ENCODE measurements at places on chromosomes 13 and 19.

- no peak for DNase-seq
Observed at GRCh38 chr13:66644855-66645460, 585.2 kb downstream of the PCDH9 start.

DNA sequence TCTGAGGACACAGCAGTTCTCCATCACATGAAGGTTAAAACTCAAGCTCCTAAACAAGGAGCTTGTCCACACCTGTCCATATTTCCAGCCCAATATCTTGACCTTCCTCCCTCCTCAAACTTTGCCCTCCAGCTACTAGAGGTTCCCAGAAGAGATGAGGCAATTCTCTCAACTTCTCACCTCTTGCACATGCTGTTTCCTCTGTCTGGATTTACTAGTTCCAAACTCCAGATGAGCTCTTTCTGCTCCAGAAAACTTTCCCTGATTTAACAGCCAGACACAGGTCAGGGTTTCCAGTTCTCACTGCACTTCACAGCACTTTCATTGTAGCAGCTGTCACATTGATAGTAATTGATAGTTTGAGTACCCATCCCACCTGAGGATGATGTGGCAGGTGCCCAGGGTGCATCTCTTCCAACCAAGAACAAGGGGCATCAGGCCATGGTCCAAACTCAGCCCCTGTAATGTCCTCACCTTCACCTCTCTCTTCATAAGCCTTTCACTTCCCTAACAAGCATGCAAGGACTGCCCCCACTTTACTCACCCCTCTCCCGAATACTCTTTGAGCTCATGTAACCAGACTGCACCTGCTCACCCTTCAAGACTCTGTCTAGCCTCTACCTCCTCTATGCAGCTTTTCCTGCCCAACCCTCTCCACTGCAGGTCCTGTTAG lies 3.0 kb upstream of the WDFY2 start:
- no peak for DNase-seq

DNA sequence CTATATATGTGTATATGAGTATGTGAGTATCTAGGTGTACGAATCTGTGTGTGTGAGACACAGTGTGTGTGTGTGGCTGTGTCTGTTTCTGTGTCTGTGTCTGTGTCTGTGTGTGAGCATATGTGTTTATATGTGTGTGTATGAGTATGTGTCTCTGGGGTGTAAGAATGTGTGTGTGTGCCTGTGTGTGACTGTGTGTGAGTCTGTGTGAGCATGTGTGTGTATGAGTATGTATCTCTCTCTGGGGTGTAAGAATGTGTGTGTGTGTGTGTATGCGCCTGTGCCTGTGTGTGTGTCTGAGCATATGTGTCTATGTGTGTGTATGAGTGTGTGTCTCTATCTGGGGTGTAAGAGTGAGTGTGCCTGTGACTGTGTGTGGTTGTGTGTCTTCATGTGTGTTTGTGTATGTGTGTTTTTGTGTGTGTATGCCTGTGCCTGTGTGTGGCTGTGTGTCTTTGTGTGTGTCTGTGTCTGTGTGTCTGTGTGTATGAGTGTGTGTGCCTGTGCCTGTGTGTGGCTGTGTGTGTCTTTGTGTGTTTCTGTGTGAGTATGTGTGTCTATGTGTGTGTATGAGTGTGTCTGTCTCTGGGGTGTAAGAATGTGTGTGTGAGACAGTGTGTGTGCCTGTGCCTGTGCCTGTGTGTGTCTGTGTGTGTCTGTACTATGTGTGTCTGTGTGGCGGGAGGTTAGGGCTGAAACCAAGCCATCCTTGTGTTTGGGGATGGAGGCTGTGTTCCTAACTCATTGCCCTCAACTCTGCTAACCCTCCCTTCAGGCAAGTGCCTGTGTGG lies 11.2 kb downstream of the AXL start:
- DNase-seq: no peak

DNA sequence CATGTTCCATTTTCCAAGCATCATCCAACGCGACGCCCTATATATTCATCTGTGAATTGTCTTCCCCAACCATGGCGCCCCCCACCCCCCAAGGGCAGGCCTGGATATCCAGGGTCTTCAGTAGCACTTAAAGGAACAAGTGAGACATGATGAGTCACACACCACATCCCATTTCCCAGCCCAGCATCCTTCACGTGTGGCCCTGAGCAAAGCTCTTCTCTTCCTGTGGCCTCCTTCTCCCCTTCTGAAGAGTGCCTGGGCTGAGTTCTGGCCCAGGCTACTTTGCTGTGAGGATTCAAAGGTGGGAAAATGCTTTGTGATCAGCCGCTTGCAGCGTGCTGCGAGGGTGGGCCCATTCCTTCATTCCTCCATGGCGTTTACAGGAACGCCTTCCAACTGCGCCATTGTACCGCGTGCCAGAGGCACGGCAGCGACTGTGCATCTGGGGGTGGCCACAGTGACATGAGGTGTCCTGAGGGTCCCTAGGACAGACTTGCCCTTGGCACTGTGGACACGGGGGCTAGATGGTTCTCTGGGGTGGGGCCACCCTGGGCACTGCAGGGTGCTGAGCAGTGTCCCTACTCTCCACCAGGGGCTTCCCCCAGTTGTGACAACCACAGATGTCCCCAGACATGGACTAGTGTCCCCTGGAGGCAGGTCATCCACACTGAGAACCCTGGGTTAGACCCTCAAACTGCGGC lies 11.7 kb downstream of the PLIN4 start:
- DNase-seq: no peak

GRCh38 chr19:41575998-41576397 lies at the start of gene CEACAM21:
Gene CEACAM21, plus strand, starts transcription at chr19:41576166. Its CDS starts 109 bp downstream, at chr19:41576275.
- DNase-seq: peak; percentile 19

DNA sequence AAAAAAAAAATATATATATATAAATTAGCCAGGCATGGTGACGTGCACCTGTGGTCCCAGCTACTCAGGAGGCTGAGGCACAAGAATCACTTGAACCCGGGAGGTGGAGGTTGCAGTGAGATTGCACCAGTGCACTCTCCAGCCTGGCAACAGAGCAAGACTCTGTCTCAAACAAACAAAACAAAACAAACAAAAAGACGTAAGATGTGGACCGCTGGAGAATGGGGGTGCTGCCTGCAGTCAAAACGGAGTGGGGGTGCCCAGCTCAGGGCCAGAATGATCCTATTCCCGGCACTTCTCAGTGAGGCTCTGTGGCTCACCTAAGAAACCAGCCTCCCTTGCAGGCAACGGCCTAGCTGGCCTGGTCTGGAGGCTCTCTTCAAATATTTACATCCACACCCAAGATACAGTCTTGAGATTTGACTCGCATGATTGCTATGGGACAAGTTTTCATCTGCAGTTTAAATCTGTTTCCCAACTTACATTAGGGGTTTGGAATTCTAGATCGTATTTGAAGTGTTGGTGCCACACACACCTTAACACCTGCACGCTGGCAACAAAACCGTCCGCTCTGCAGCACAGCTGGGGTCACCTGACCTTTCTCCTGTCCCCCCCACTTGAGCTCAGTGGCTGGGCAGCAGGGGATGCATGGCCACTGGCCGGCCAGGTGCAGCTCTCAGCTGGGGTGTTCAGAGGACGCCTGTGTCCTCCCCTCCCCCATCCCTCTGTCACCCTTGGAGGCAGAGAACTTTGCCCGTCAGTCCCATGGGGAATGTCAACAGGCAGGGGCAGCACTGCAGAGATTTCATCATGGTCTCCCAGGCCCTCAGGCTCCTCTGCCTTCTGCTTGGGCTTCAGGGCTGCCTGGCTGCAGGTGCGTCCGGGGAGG lies at the start of gene F7:
Gene F7 (plus strand): TSS at position 760 of the 889 bp plus-strand sequence. CDS start 51 bp downstream, at position 811.
- no peak for DNase-seq
